Amniotic epithelial cell (primary cell): ENCODE measurements at places on chromosomes 5 and 9.

GRCh38 chr9:2199999-2200796, 185.1 kb downstream of the SMARCA2 start:
- no peak for DNase-seq

- peak; percentile 34 for DNase-seq
Measured at GRCh38 chr5:92505925-92506324, 1075.1 kb downstream of the NR2F1-AS1 start.

DNA sequence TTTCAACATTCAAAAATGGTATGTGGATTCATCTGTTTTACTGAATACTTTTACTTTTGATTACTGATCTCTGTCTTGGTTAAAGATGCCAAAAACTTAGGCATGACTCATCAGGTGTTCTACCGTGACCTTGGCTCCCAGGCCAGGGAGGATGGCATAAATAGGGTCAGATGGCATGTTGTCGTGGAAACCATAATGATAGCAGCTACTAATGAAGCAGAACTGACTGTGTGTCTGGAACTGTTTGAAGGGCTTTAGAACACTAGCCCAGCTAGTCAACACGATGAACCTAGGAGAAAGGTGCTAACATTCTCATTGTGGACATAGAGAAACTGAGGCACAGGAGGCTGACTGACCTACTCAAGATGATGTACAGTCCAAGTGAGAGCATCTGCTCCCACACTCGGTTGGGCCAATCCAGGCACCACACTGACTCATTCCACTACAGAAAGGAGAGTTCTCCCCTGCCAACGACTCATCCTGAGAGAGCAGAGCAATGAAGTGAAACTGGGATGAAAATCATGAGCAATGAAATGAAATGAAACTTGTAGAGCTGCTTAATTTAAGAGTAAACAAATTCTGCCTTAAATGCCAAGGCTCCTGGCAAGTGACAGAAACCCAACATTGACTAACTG, 116.0 kb downstream of the TENT4A start:
- DNase-seq = no peak

DNA sequence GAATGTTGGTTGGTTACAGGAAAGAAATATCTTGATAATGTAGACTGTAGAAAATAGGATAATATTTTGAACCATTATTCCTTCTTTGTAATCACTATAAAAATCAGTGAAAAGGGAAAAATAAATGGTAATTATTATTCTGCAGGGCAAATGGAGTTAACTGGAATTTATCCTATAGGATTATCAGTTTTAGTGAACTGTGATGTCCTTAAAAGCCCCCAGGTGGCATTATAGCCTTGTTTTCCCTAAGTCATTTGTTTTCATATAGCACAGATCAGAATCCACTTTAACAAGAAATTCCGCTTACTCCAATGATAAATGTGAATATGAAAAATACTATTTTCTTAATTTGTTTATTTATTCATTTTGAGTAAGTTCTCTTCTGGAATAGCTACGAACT, 26.2 kb upstream of the WDR41 start:
- peak; percentile 4 for DNase-seq

DNA sequence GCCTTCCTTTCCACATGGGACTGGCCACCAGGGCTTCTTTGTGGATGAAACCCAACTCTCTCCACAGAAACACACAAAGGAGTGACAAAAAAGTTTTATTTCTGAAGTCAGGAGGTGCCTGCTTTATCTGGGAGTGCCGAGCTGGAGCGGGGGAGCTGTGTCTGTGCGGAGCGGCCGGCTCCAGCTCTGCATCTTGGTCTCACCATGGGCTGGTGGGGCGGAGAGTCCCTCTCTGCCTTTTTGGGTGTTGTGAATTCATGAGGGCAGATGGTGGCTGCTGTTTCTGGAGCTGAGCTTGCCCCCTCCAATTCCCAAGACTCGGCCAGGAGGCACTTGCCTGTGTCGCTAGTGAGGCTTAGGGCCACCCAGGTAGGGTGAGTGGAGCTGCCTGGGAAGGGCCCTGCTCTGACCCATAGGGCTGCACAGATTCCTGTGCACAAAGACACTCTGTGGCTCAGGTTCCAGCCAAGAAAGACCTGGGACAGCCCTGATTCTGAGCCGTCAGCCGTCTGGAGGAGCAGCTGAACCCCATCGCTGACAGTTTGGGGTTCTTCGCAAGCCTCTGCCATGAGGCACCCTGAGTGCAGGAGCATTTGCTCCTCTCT, 1.4 kb downstream of the DBH start:
- DNase-seq = no peak

DNA sequence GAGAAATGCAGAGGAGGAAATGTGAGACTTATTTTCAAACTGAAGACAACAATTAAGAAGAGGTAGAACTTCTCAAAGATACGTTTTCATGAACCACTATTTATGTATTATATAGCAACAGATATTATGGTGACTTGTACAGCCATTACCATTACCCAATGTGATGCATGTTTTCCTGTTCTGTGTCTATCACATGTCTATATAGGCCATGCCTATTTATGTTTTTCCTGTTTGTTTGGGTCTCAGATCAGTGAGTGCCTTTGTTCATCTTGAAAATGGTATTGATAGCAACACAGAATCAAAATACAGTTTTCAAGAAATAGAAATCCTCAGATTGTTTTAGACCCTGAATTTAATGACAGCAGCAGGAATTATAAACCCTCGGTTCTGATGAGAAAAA, 44.0 kb downstream of the DAPK1 start:
- DNase-seq = no peak

- no peak for DNase-seq
Measured at GRCh38 chr5:67827541-67827940, 388.0 kb upstream of the PIK3R1 start.
